Sigmoid colon (tissue), 7 donors: ENCODE measurements at places on chromosomes 1 and 21. TPM values are rescaled to one million over a fixed set of nuclear protein-coding genes. Genes with fewer than 3 reads are reported as not detected.

ARMH1 gene
- total RNA-seq, result 0.33 TPM

HMCN1 gene
- 22.7 TPM for total RNA-seq

RCSD1 gene
- 9.7 TPM for total RNA-seq

GRCh38 chr1:78839704-78840277 is 166.7 kb downstream of the ADGRL4 start:
- no peak for DNase-seq
- H3K4me3 ChIP-seq, result no peak overlapping the region
- H3K27ac ChIP-seq, result no peak overlapping the region
- no peaks in the 10 kb centered on the region for H3K36me3 ChIP-seq
- no peaks in the 10 kb centered on the region for H3K27me3 ChIP-seq
- no peaks in the 10 kb centered on the region for H3K4me1 ChIP-seq

GRCh38 chr21:31211836-31212235 is 132.2 kb downstream of the TIAM1 start:
- peaks cover 4% of the 10 kb centered on the region for H3K27me3 ChIP-seq
- no peak overlapping the region for H3K27ac ChIP-seq
- no peak overlapping the region for H3K4me3 ChIP-seq
- no peaks in the 10 kb centered on the region for H3K4me1 ChIP-seq
- DNase-seq, result no peak

DNA sequence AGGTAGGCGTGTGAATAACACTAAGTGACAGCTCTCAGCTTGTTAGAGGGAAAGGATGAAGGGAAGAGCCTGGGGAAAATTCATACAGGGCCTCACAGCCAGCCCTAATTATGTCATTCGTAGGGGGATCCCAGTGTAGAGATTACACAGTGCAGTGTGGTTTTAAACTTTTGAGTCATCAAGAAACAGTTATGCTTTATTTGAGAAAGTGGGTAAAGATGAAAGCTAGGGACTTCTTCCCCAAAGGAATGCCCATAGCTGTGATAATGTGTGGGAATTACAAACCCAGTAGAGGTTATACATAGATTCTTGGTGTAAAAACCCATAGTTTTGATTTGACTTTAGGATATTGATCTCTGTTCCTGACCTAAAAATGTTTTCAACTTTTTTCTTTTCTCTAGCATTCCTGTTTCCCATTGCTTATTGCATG is 1.9 kb downstream of the TTF2 start:
- peaks cover 8% of the 10 kb centered on the region for H3K4me1 ChIP-seq
- H3K4me3 ChIP-seq, result no peak overlapping the region
- no peaks in the 10 kb centered on the region for H3K27me3 ChIP-seq
- no peaks in the 10 kb centered on the region for H3K36me3 ChIP-seq

ITPKB gene
- total RNA-seq, result 61.2 TPM

CYP4B1 gene
- total RNA-seq, result 43.1 TPM

DNA sequence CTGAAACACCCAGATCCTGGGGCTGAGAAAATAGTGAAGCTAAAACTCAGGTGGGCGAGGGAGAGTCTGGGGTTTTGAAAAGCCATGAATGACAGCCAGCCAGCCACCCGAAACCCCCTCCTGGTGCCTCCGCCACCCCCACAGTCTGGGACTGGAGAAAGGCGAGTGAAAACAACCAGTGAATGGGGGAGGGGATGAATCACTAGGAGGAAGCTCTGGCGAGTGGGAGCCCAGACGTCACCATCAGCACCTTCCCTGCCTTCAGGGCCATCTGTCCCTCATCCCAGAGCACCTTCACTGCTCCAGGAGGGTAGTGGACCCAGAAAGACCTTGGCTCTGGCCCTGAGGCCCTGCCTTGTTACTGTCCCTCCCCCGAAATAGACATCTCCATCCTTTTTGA is 9.2 kb downstream of the RORC start:
- no peak overlapping the region for H3K4me3 ChIP-seq
- no peaks in the 10 kb centered on the region for H3K27me3 ChIP-seq
- no peaks in the 10 kb centered on the region for H3K36me3 ChIP-seq

DNA sequence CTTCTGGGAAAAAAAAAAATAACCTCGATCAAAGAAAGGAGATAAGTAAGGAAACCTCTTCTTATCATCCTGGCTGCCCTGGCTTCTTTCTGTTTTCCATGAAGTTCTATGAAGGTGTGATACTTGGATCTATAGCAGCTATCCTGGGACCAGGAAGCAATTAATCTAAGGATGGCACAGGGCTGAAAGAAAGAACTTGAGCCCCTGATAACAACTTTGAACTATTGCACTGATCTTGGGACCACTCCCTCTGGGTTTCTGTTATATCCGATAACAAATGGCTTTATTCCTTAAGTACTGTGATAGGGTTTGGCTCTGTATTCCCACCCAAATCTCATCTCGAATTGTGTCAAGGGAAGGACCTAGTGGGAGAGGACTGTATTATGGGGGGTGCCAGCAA is 104.1 kb downstream of the DAB1 start:
- no peak overlapping the region for H3K27ac ChIP-seq
- H3K36me3 ChIP-seq, result no peaks in the 10 kb centered on the region
- no peaks in the 10 kb centered on the region for H3K27me3 ChIP-seq
- H3K4me3 ChIP-seq, result no peak overlapping the region
- DNase-seq, result no peak
- peaks cover 6% of the 10 kb centered on the region for H3K4me1 ChIP-seq

NPR1 gene
- 32.4 TPM for total RNA-seq

GRCh38 chr1:115283249-115283648 is 54.8 kb downstream of the NGF start:
- H3K4me1 ChIP-seq, result peaks cover 4% of the 10 kb centered on the region
- no peak overlapping the region for H3K4me3 ChIP-seq
- DNase-seq, result no peak
- H3K27me3 ChIP-seq, result no peaks in the 10 kb centered on the region
- H3K27ac ChIP-seq, result peak overlapping the region; percentile 60

GRCh38 chr1:210250665-210250997 is 18.0 kb downstream of the SERTAD4 start:
- no peak overlapping the region for H3K4me3 ChIP-seq
- no peaks in the 10 kb centered on the region for H3K27me3 ChIP-seq
- H3K36me3 ChIP-seq, result no peaks in the 10 kb centered on the region

GRCh38 chr1:36248250-36248894 is 24.1 kb downstream of the THRAP3 start:
- peaks cover 57% of the 10 kb centered on the region for H3K4me1 ChIP-seq
- no peaks in the 10 kb centered on the region for H3K27me3 ChIP-seq
- H3K27ac ChIP-seq, result peak overlapping the region; percentile 72
- DNase-seq, result peak; percentile 90
- H3K4me3 ChIP-seq, result no peak overlapping the region
- no peaks in the 10 kb centered on the region for H3K36me3 ChIP-seq

DNA sequence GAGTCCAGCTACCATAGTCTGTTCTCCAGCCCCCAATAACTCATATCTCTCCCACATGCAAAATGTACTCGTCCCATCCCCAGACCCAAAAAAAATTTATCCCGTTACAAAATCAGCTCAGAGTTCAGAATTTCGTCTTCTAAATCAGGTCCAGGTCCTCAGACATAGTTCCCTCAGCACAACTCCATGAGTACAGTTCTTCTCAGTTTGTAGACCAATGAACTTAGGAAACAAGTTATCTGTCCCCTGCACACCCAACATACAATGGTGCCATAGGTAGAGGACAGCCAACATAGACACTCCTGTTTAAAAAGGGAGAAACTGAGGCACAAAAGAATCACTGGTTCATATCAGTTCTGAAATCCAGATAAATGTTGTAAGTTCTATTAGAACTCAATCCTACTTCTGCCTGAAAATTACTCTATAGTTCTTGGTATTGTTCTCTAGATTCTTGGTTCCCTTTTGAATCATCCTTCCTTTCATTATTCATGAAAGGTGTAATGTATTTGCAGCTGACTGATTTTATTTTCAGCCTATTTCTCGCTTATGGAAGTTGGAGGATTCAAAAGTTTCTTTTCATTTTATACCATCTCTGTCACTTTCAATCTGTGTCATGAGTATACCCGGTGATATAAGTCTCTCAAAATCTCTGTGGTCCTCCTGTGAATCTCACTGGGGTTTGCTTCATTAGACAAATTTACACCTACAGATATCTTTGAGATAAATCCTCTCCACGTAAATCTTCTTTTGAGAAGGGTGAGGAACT is 75.8 kb upstream of the TSPAN2 start:
- DNase-seq, result no peak
- H3K4me1 ChIP-seq, result no peaks in the 10 kb centered on the region
- H3K4me3 ChIP-seq, result no peak overlapping the region
- no peak overlapping the region for H3K27ac ChIP-seq
- no peaks in the 10 kb centered on the region for H3K36me3 ChIP-seq
- no peaks in the 10 kb centered on the region for H3K27me3 ChIP-seq

GRCh38 chr1:92376345-92376744 is 77.5 kb downstream of the RPAP2 start:
- no peaks in the 10 kb centered on the region for H3K27me3 ChIP-seq
- DNase-seq, result no peak
- H3K4me3 ChIP-seq, result no peak overlapping the region

FOXD3 gene
- total RNA-seq, result 3.9 TPM
